ENCODE measurements at places on chromosomes 12 and 14.

- DNase-seq, result no peak
Measured at GRCh38 chr12:13713556-13714410, 267.6 kb downstream of the GRIN2B start.

- DNase-seq, result peak; percentile 97
Measured at GRCh38 chr12:76020731-76021672, 10.6 kb downstream of the PHLDA1 start.

DNA sequence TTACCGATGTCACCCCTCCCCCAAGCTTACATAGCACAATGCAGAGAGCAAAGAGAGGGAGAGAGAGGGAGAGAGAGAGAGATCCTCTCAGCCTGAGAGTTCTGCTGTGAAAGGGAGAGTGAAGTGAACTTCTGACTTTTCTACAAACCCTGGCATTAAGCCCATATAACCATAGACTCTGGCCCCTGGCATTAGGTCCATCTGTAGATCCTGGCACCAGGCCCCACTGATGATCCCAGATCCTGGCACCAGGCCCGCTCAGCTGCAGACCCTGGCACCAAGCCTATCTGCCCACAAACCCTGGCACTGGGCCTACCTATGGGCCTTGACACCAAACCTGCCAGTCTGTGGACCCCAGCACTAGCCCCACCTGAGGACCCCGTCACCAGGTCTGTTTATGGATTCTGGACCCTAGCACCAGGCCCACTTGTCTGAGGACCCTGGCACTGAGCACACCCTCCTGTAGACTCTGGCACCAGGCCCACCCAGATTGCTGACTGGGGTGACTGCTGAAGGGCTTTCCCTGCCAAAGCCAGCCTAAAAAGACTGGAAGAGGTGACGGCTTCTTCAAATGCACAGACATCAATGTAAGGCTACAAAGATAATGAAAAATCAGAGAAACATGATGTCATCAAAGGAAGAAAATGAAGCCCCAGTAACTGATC, 14.5 kb upstream of the KRT83 start:
- no peak for DNase-seq

DNA sequence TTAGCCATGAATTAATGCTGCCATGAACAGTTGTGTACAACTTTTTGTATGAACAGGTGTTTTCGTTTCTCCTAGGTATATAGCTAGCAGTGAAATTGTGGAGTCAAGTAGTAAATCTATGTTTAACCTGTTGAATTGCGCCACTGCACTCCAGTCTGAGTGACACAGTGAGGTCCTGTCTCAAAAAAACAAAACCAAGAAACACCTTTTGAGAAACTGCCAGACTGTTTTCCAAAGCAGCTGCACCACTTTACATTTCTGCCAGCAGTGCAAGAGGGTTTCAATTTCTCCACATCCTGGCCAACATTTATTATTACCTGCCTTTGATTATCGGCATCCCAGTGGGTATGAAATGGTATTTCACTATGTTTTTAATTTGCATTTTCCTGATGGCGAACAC, 3.3 kb upstream of the PLEKHG3 start:
- DNase-seq, result no peak

DNA sequence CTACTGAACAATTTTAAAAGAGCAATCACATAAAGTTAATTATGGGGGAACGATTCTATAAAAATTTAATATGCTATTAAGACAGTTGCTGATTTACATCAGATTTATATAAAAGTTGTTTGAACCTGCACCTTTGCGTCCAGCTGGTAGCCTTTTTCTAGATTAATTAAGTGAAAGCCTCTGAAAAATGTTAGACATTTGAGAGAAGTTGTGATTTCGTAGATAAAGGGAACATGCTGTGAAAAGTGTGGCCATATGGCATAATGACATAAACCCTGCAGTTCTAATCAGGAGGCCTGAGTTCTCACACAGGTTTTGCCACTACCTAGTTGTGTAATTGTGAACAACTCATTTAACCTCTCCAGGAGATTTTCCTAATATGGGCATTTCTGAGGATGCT, 187.2 kb downstream of the TMTC2 start:
- DNase-seq, result no peak

- peak; percentile 83 for DNase-seq
Measured at GRCh38 chr12:67082221-67082620, 186.9 kb upstream of the CAND1 start.

GRCh38 chr14:52313462-52313861, 650 bp upstream of the PTGER2 start:
- peak; percentile 22 for DNase-seq

DNA sequence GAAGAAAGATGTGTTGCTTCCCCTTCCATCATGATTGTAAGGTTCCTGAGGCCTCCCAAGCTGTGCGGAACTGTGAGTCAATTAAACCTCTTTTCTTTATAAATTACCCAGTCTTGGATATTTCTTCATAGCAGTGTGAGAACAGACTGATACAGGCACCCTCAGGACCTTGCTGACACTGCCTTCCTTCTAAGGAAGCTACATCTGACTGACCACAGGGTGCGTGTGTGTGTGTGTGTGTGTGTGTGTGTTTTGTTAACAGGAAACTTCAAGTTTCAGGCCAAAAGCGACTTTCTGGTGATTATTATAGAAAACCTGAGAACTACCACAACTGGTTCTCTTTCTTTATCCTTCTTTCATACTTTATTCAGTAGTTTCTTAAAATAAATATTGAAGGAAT, 149.0 kb downstream of the CAPZA3 start:
- DNase-seq, result no peak

DNA sequence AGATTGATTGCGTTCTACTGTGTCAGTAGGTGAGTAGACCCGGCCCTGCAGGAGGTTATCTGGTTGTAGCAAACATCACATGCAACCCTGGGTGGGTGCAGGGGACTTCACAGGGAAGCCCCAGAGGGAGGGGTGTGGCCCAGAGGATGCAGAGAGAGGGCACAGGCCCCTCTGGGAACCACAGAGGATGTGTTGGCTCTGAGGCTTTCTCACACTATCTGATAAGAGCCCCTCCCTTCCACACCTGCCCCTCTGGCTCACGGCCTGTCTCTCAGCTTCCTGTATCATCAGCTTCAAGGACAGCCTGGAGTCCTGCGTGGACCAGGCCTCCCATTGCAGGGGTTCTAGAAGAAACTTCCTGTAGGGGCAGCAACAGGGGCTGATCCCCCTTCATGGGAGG, 101.9 kb downstream of the RIN3 start:
- no peak for DNase-seq

All from foreskin keratinocyte (primary cell).